ENCODE measurements at places on chromosomes 12 and 14.

DNA sequence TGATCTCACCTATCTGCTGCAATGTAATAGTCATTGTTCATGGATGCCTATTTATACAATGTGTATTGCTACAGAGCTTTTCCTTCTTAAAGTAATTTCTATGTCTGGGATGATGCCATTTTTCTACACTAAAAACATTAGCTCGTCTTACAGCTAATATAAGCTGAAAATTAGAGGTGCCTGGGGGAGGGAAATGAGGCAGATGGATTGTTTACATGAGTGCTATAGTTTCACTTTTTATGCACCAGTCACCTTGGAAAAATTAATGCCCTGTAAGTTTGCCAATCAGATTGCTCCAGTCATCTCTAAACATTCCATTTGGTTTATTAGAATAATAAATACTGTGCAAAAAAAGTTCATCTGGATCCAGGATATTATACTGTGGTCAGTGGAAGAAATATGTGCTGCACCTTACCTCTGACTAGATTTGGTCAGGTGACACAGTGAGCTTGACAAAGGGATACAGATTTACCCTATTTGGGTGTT lies 436.2 kb downstream of the RAD51B start:
- DNase-seq = no peak

- DNase-seq = no peak
Measured at GRCh38 chr14:79466938-79467527, 744.3 kb downstream of the DIO2 start.

GRCh38 chr12:29971446-29971845 lies 187.7 kb upstream of the TMTC1 start:
- DNase-seq = no peak

- DNase-seq = no peak
Measured at GRCh38 chr12:58801986-58802385, 118.3 kb downstream of the LRIG3 start.

GRCh38 chr14:73727166-73727565 lies 13.0 kb upstream of the PNMA1 start:
- DNase-seq = no peak

DNA sequence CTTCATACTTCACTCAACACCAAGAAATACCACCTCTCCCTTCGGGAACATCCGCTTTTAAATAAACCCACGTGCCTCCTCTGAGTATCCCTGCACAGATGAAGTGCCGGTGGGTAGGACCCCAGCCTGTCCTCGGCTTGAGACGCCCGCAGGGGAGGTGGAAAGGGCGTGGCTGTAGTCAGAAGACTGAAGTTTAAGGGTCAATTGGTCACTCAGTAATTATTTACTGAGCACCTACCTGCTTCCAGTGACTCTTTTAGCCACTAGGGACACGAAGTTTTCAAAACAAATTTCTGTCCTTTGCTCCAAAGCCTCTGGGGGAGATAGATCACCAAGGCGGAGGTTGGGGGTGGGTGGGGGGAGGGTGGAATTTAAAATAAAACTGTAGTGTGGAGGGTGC lies 309.4 kb downstream of the VRK1 start:
- no peak for DNase-seq

GRCh38 chr12:108507971-108508642 lies 7.0 kb upstream of the FICD start:
- DNase-seq = no peak

DNA sequence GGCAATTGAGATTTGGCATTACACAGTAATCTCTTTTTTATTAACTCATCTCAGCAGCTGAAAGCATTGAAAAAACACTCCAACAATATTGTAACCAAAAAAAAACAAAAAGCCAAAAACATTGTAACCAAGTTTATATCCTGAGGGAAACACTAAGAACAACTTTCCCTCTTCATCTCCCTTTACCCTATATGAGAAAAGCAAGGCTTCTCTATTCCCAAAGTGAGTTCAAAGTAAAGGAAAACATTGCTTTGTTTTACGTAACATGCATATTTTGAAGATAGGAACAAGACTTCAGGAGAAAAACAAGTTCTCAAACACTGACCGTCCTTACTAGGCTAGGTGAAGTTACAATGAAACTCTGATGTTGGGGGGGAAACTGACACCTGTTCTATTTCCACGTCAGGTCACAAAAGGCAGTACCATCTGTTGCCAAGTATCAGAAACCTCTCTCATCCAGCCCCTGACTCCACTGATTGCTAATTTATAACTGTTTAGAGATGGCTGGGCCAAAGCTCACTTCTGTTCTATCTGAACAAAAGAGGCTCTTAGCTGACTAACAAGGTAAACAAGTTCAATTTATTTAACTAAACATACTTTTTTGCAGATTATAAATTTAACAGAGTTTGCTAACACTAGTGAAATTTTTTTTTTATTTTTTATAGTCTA lies 67.9 kb upstream of the PLXNC1 start:
- no peak for DNase-seq

DNA sequence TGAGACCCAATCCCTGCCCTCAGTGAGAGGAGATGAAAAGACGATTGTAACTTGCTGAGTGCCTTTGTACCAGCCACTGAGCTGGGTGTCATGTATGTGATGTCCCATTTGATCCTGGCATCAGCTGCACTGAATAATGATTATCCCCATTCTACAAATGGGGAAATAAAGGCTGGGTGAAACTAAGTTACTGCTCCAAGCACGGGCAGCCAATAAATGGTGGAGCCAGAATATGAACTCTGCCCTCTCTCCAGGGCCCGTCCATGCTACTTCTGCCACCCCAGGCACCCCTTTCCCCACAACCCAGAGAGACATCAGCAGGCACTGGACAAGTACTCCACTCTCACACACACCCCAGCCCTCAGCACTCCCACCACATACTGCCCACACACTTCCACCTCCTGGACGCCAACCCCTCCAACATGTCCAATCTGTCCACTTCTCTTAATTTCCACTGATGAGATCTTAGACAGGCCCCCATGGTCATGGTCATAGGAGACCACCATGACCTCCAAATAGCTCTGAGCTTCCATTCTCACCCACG lies 115.8 kb downstream of the DICER1 start:
- no peak for DNase-seq

- no peak for DNase-seq
Measured at GRCh38 chr14:29799464-29800095, 128.1 kb downstream of the PRKD1 start.

DNA sequence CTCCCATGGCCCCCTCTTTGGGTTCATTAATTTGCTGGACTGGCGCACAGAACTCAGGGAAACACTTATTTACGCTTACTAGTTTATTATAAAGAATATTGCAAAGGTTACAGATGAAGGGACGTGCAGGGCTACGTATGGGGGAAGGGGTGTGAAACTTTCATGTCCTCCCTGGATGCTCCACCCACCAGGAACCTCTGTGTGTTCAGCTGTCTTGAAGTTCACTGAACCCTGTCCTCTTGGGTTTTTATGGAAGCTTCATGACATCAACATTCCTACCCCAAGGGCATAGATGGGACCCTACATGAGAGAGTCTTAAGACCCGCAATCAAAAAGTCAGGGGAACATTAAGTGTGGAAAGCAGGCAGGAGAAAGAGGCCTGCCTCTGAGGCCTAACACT lies 58.1 kb downstream of the ADIPOR2 start:
- DNase-seq = no peak

- DNase-seq = no peak
Measured at GRCh38 chr14:99195602-99196309, 76.2 kb downstream of the BCL11B start.

DNA sequence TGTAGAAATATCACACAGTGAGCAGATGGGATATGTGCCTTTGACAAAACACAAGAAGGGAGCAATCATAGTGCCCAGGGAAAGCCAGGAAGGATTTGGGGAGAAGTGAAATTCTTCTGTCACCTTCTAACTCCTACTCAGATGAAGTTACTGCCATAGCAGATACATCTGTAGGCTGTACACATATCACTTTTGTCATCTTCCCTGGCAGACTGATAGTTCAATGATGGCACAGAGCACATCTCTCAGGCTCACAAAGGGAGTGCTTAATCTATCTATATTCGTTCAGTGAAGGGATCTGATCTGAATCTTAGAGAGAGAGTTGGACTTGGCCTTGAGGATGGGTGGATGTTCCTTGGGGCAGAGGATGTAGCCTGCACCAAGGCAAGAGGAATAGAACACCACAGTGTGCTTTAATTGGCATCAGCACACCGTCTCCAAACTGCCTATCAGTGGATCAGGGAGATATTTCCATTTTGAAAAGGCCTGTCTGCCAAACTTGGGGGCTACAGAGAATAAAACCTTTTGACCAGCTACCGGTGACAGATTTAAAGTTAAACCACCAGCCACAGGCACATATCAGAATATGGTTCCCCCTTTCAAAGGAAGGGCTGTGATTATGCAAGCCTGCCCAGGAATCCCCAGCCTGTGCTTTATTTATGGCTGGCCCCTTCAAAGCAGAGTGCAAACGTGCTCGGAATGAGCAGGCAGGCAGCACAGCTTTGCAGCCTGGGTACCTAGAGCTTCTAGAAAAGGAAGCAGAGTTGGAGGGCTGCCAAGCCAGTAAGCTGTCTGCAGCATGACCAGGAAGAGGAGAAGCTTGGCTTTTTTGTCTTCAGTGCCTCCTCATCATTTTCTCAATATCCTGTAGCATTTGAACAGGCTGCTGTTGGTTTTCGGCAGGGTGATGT lies 165.5 kb upstream of the DYRK2 start:
- DNase-seq = peak; percentile 61

DNA sequence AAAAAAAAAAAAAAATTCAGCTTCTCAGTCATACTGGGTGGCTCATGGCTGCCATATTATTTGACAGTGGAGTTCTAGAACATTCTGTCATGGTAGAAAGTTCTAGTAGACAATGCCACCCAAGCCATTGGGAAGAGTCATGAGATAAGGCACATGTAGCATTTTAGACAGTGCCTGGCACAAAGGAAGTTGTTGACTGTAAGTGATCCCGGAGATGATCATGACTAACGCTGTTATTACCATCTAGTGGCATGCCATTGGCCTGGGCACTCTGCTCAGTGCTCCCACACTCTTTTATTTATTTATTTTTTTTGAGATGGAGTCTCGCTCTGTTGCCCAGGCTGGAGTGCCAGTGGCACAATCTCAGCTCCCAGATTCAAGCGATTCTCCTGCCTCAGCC lies 80.4 kb downstream of the FOXN4 start:
- no peak for DNase-seq

DNA sequence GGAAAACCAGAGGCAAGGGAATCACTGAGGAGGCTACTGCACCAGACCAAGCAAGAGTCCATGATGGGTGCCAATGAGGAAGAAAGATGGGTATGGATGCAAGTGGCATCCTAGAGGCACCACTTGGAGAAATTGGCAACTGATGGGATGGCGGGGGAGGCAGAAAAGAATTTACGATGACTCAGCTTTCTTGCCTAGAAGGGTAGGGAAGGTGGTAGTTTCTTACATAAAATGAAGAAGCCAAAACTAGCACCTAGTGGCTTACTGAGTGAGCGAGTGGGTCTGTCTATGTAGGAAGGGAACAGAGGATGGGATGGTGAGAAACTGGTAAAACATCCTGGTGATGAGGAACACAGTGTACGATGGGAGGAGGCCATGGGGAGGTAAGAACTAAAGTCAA lies 80.8 kb downstream of the CIT start:
- no peak for DNase-seq

GRCh38 chr12:32031109-32031508 lies 71.9 kb downstream of the RESF1 start:
- DNase-seq = no peak

- no peak for DNase-seq
Measured at GRCh38 chr12:130155416-130156073, 6.7 kb upstream of the FZD10 start.

GRCh38 chr12:100574187-100575074 lies 947 bp downstream of the GAS2L3 start:
- DNase-seq = peak; percentile 51

DNA sequence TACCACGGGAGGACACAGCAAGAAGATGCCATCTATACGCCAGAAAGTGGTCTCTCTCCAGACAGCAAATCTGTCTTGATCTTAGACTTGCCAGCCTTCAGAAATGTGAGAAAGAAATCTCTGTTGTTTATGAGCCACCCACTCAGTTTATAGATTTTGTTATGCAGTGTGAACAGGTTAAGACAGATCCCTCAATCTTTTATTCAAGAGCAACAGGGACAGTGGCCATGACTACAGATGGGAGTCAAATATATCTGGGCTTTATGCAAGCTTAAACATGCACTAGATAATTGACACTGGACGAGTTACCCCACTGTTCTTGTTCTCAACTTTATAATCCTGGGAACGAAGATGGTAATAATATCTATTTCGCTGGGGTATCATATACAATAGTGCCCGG lies 288.7 kb downstream of the RPAP3 start:
- DNase-seq = no peak

DNA sequence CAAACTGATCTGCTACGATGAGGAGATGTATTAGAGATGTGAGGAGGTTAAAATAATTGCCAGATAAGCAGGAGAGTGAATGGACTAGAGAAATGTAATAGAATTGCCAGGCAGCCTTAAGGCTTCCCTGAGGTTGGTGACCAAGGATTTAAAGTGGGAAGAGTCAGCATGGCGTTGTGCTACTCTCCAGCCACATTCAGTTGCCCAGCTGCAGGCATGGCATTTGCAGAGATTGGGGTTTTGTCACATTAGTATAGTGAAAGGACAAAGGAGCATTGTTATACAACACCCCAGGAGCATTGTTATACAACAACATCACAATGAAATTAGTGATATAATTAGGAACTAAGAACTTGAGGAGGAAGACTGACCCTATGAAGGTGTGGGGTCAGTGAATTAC lies 31.7 kb downstream of the MARK3 start:
- no peak for DNase-seq

GRCh38 chr12:53065975-53066931 lies 12.9 kb downstream of the SPRYD3 start:
- DNase-seq = peak; percentile 81

DNA sequence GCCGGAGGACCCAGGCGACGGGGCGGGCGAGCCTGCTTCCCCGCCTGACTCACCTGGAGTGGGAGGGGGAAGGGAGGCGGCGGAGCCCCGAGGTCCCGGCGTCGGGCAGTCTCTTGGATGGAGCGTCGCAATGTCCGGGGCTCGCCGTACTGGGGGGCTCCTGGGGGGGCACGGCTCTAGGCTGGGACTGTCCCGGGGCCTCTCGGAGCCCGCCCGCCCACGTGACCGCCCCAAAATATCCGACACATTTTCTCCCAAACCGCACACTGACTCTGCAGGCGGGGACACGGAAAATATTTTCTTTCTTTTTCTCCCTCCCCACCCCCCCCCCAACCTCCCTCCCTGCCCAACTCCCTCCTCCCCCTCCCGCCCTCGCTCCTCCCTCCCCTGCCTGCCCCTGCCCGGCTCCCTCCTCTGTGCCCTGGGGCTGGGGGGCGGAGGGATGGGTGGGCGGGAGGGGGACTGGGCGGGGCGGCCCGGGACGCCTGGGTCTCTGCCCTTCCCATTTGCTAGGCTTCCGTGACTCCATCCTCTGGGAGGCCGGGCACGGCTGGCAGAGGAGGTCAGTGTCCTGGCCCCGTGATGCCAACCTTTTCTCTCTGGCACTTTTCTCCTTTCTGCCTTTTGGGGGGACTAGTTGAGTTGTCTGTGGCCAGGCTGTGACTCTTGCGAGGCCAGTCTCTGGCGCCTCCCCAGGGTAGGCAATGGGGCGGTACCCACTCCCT lies at the start of gene RARG:
Gene RARG (minus strand): TSS at position 289 of the 725 bp plus-strand sequence. CDS start 4,664 bp downstream, outside the sequence.
- DNase-seq = peak; percentile 43

Data from suppressor macrophage treated with lipopolysaccharide for 1 hour (primary cell).